ENCODE measurements at places on chromosomes 7 and 10.

GRCh38 chr10:29525762-29526161 lies 109.0 kb downstream of the SVIL start:
- DNase-seq, result no peak

DNA sequence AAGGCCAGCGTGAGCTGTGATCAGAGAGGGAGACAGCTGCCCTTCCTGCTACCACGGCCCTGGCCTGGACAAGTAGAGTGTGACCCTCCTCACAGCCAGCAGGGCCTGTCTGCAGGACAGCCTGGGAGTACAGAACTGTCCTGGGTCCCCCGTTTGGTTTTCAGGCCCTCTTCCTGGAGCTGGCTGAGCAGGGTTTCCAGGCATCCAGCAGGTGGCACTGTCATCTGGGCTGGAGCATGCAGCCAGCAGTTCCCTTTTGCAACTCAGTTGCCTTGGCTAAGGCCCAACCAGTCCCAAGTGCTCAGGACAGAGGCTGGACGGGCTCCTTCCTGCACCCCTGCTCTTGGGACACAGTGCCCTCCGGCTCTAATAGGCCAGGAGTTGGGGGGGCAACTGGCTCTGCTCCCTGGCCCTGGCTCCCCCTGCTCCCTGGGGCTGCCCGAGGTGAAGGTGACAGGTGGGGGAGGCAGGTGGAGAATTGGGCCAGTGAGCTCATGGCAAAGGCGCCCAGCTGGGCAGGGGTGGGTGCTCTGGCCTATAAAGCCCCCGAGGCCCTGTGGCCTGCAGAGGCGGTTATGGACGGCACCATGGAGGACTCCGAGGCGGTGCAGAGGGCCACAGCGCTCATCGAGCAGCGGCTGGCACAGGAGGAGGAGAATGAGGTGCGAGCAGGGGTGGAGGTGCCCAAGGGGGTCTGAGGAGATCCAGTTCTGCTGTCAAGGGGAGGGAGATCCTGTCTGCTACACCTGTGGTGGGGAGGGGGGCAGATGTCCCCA lies at the start of gene ANKRD2:
ANKRD2 (plus strand) TSS at position 566 of the 776 bp plus-strand sequence; CDS start at position 576, 10 bp downstream.
- peak; percentile 34 for DNase-seq

- DNase-seq, result no peak
Measured at GRCh38 chr10:117762819-117763172, 220.2 kb downstream of the EMX2 start.

DNA sequence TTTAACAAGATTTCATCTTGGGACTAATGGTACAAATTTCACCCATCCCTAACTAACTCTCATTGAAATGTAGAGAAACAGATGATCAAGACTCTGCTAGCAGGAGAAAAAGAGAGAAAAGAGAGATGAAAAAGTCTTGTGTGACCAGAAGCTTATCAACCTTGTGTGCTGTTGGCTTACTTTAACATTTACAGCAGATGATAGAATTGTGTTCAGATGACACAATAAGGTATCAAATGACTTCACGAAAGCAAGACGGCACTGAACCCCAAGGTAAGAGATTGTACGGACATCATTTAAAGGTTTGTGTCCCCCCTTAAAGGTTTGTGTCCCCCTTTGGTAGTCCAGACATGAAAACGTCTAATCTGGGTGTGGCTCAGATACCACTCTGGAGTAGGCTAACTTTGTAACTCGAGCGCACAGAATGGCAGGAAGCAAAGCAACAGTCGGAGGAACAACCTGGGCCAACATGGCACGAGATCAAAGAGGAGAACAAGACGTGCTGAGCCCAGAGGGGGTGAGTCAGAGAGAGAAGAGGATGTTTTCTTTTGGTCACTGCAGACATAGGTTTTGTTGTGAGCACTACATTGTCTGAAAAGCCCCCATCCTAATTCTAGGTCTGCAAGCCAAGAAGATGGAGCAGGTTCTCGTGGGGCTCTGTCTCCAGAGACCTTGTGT lies 10.4 kb upstream of the LMBR1 start:
- no peak for DNase-seq

DNA sequence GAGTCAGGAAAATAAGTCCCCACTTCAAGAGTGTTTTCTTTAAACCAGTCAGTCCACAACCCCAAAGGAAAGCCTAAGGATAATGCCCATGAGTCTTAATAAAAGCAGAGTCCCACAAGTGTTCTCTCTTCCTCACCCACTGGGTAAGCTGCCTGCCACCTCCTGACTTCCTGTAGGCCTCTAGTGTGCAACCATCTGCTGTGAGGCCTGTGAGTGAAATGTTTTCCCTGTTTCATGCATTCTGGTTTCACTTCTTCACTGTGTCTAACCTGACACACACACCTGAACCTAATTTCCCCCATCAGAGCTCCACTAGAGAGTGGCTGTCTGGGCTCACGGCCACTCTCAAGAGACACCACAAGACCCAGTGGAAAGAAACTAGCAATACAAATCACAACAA lies 38.9 kb upstream of the GDF10 start:
- DNase-seq, result no peak

Data from cortex of kidney (tissue), 1 donor.